Inflammatory macrophage treated with lipopolysaccharide for 1 hour (primary cell): ENCODE measurements at places on chromosomes 12 and 14.

- DNase-seq = no peak
Observed at GRCh38 chr12:16599081-16599480, 6.9 kb downstream of the LMO3 start.

- DNase-seq = no peak
Observed at GRCh38 chr12:122865268-122866231, 30.3 kb downstream of the HIP1R start.

GRCh38 chr14:35405304-35405996 is 901 bp upstream of the NFKBIA start:
- DNase-seq = no peak

GRCh38 chr14:69841656-69842055 is 37.6 kb upstream of the SMOC1 start:
- DNase-seq = peak; percentile 24

GRCh38 chr12:52151837-52152783 is 39.7 kb downstream of the KRT80 start:
- peak; percentile 36 for DNase-seq

- no peak for DNase-seq
Observed at GRCh38 chr12:100656141-100656540, 82.7 kb downstream of the GAS2L3 start.

DNA sequence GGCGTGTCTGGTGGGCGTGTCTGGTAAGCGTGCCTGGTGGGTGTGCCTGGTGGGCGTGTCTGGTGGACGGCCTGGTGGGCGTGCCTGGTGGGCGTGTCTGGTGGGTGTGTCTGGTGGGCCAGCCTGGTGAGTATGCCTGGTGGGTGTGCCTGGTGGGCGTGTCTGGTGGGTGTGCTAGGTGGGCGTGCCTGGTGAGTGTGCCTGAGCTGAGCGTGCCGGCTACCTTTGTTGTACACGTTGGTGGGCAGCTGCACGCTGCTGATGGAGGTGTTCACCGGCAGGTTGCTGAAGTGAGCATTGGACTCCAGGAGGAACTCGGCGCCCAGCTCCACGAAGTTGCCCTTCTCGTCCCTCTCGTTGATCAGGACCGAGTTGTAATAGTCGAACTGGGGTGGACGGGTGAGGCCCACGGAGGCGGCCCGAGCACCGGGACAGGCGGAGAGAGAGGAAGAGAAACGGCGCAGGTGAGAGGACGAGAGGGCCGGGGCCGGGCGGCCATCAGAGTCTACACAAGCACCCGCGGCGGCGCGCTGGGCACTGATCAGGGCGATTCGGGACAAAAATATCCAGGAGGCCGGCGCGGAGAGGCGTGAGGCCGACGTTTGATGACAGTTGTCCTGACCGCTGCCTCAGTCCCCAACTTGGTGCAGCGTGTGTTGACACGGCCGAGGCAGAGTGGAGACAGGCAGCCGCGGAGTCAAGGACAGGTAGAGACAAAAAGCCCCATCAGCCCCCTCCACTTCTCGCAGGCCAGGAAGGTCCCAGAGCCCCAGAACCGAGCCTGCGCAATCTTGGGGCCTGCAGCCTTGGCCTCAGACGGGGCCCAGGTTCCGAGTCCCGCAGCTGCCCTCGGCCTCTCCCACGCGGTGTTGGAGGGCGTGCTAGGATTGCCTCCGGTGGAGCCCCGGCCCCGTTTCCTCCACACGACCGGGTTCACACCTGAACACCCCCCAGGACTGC is 10.5 kb downstream of the CACNA2D4 start:
- no peak for DNase-seq

- no peak for DNase-seq
Observed at GRCh38 chr14:81691931-81692330, 158.3 kb upstream of the SEL1L start.

- DNase-seq = no peak
Observed at GRCh38 chr14:99255621-99256482, 16.1 kb downstream of the BCL11B start.

DNA sequence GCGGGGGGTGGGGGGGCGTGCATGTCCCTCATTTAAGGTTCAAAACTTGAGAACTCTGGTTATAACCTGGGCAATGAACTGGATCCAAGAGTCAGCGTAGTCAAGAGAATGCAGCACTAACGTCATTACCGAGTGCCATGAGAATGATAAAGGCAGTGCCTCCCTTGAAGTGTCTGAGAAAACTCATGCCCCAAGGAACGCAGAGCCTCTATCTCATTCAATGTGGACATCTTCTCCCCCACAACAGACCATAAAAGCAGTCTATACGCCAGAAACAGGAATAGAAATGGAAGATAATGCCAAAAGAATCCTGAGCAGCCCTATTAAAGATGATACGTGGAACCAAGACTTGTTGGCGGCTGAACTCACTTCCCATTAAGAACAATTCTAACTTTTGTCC is 208.6 kb downstream of the MED13L start:
- DNase-seq = no peak

GRCh38 chr12:202081-202731 is 11.8 kb downstream of the SLC6A12 start:
- DNase-seq = no peak

DNA sequence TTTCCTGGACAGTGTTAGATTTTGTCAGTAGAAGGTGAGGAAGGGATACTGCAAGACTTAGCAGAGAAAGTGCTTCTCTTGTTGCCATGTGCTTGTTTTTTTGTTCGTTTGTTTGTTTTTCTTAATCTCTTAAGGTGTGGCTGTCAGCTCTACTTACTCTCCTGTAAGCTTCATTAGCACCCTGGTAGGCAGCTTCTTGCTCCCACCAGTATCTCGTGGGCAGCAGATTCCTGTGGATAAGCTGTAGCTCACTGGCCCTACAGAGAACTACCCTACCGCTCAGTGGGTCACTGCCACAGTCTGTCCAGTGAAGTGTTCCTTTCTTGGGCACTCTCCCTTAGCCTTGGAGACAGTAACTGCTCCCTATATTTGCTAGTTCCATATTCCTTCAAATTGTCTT is 30.1 kb downstream of the VRK1 start:
- DNase-seq = no peak

DNA sequence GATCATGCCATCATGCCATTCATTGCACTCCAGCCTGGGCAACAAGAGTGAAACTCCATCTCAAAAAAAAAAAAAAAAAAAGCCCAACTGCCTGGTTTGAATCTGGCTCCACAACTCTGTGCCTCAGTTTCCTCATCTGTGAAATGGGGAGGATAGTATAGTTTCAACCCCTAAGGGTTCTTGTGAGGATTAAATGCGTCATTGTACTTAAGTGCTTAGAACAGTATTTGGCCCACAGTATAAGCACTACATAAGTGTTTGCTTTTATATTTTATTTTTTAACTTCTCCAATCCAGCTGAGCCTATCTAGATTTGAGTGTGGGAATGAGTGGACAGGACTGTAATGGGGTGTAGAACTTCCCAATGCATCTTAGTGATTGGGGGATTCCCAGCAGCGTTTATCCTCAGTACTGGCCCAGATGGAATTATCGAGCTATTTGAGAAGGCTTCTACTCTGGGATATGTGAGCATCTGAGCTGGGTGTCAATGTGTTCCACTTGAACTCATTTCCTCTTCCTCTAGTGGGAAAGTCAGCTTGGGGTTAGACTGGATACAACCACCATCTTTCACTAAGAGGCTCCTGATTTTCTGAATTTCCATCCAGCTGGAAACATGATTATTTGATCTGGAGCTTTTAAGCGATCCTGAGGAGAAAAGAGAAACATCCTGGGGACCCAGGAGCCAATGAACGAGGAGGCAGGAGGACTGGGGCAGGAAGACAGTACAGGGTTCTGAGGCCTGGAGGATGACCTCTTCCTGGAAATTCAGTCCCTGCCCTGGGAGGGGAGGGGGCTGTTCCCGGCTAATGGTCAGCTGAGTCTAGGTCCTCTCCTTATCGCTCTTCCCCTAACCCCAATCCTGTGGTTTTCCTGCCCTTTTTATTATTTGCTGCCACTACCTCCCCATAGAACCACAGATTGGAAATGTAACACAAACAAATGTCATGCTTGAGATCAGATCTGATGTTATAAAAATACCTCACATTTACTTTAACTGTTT is 9.3 kb upstream of the ESPL1 start:
- DNase-seq = no peak

GRCh38 chr14:30223385-30223785 is 295.7 kb upstream of the PRKD1 start:
- no peak for DNase-seq
